Stimulated activated CD4-positive, alpha-beta T cell treated with anti-CD3 and anti-CD28 coated beads, Interleukin-1b, Interleukin-23, amount 100 ng/mL, for 48 hours (primary cell): ENCODE measurements at places on chromosomes 6 and 20.

DNA sequence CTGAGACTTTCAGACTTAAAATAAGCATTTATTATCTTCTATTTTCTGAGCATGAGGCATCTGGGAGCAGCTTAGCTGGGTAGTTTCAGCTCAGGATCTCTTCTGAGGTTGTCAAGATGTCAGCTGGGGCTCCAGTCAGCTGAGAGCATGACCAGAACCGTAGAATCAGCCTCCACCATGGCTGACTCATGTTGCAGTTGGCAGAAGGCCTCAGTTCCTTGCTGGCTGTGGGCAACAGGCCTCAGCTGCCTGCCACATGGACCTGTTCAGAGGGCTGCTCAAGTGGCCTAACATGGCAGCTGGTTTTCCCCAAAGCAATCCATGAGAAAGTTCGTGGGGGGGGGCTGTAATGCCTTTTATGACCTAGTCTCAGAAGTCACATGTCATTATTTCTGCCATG is 142.3 kb downstream of the LY86 start:
- DNase-seq: no peak

GRCh38 chr6:144150710-144151657 is 667 bp downstream of the STX11 start:
- peak; percentile 67 for DNase-seq

DNA sequence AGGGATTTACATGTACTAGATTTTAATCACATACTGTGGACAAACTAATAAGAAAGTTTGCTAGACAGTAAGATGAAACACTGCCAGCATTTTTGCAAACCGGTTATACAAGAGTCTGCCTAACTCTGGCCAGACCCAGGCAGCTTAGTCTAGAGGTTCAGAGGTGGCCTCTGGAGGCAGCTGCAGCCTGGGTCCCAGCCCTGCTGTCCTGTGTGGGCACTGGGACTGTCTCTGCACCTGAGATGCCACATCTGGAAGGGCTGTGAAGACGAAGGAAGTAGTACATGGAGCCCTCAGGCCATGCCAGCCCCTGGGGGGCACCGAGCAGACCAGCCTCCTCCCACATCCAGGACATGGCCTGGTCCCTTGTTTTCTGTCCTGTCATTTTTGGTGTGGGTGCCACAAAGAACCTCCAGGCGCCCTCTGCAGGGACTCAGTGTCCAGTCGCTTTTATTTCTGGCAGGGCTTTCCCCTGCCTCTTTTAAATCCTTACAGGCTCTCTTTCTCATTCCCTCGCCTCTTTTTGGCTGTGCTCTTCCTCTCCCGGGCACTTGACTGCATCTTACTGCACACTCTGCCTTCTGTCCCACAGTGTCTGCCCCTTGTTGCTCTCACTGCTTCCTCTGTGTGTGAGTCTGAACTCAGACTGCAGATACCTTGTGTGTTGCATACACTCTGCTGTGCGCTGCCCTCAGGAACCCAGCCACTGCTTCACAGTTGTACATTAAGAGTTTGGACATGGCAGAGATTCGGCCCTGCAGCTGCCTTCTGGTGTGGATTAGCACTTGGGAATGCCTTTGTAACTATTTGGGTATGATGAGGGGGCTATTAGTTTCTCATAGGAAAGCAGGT is 216.7 kb downstream of the ZDHHC14 start:
- DNase-seq: peak; percentile 23

DNA sequence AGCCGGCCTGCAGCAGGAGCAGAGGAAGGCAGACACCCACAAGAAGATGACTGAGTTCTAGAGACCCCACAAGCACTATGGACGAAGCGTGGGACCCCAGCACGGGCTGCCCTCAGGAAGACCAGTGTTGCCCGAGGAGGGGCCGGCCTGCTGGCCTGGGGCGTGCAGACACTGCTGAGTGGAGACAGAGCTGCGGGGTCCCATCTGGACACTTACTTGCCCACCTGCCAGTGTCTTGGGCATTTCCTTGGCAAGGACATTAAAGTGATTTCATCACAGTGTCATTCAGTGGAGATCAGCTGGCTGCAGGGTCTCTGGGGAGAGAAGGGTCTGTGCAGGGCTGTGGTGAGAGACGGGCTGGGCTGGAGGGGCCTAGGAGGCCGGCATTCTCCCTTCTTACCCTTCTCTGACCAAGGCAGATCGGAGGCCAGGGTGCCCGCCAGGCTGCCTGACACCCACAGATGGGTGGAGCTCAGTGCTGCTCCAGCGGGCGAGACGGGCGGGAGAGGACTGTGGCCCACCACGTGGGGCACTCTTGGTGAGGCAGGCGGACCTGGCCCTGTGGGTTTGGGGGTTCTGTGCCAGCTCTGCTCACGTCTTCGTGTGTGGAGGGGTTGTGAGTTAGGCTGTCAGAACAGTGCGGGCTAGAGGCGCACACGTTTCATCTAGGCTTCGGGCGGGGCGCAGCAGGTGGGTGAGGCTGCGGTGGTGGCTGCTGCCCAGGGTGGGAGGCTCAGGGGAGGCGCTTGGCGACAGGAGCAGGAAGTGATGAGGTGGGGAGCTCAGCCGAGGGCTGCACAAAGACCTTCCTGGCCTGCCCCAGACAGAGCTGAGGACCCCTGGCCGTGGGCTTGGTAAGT is at the start of gene LIME1:
TSS of gene LIME1 (plus strand) at position 806 of the 860 bp plus-strand sequence. CDS start 886 bp downstream, outside the sequence.
- DNase-seq: peak; percentile 48

DNA sequence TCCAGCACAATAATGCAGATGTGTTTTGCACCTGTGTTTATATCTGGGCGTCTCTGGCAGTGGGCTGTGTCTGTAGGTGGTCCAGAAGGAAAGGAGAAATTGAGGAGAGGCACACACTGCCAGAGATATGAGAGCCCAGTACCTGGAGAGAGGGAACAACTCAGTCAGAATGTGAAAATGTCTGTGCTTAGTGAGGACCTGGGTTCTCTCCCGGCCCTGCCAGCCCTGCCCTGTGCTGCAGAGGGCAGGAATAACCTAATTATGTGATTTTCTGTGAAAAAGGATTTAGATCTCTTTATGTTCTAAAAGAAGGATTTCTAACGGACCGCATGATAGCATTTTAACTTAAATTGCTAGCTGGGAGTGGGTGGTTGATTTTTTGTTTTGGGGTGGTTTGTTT is 8.3 kb upstream of the EXOC2 start:
- DNase-seq: no peak

DNA sequence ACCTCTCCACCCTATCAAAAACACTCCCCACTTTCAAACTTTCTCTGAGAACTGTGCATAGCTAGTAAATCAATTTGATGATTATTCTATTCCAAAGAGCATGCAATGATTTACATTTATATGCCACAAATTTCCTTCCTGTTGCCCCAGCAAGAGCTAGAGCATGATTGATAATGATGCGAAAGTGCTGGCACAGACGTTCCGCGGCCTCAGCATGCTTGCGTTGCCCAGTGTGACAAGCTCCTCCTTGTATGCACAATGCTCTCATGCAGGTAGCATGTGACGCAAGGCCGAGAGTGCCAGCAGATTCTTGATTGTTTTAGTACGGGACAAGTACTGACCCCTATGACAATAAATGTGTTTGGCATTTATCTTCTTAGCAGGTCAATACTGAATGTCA is 696.3 kb upstream of the SLC35B3 start:
- no peak for DNase-seq

DNA sequence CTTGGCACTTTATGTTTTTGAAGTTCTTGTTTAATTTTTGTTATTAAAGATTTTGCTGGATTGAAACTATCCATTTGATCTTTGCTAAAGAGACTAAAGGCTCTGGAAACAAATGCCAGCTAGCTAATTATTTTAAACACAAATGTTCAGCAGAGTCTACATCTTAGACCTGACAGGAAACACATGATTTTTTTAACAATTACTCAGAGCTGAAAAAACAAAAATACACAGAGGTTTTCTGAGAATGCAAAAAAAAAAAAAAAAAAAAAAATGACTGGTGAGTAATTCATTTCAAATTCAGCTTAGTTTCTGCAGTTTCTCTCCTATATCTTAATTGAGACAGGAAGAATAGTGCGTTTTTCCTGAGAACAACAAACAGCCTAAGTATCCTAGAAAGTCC is 448.0 kb downstream of the TENT5A start:
- no peak for DNase-seq
